Bronchus fibroblast of lung (primary cell): ENCODE measurements at places on chromosomes 5 and 9. TPM values are rescaled to one million over a fixed set of nuclear protein-coding genes. Genes with fewer than 3 reads are reported as not detected.

The PHF24 gene
- total RNA-seq: 0.17 and 0.74 TPM in 2 replicates

The KIF27 gene
- 0.67 and 1.5 TPM in 2 replicates for total RNA-seq

The RASGEF1C gene
- not detected in 2 replicates for total RNA-seq

The FAM114A2 gene
- total RNA-seq: 17.4 and 21.4 TPM in 2 replicates

The FAM153A gene
- total RNA-seq: not detected in 2 replicates

The WNT8A gene
- total RNA-seq: not detected in 2 replicates

The TCF7 gene
- 2.7 and 4.3 TPM in 2 replicates for total RNA-seq

The ZNF169 gene
- 1.2 TPM in 2 replicates for total RNA-seq

The PLPP7 gene
- 3.7 TPM in 2 replicates for total RNA-seq

The KDM3B gene
- 18.7 and 21.5 TPM in 2 replicates for total RNA-seq

The C9orf153 gene
- not detected in 2 replicates for total RNA-seq

The ADGRD2 gene
- total RNA-seq: not detected in 2 replicates

The AMBP gene
- not detected in 2 replicates for total RNA-seq

The GBGT1 gene
- total RNA-seq: 2.4 and 3.2 TPM in 2 replicates

The TNFSF8 gene
- not detected in 2 replicates for total RNA-seq
